ENCODE measurements at places on chromosomes 5 and 9.
A peak's percentile ranks its signal among the peaks of the same experiment; 100 is the strongest.

GRCh38 chr9:110282018-110282738, 25.9 kb upstream of the TXN start:
- no peak for DNase-seq

- DNase-seq = no peak
These were observed 76.4 kb downstream of the BNC2 start for GRCh38 chr9:16794103-16794502.

DNA sequence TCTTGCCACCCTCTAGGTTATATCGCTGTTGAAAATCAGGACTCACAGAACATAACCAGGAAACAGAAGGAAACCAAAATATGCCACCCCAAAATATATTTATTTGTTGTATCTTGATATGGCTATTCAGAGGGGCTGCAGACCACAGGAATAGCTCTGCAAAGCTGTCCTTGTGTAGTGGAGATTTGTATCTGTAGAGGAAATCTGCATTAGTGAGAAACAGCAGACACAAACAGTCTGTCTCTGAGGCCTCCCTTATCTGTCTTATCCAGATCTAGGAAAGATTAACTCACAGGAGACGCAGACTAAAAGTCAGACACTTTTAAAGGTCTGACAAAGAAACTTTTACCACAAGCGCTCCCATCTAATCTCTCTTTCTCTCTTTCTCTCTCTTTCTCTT, 54.1 kb upstream of the CEMIP2 start:
- DNase-seq = no peak

DNA sequence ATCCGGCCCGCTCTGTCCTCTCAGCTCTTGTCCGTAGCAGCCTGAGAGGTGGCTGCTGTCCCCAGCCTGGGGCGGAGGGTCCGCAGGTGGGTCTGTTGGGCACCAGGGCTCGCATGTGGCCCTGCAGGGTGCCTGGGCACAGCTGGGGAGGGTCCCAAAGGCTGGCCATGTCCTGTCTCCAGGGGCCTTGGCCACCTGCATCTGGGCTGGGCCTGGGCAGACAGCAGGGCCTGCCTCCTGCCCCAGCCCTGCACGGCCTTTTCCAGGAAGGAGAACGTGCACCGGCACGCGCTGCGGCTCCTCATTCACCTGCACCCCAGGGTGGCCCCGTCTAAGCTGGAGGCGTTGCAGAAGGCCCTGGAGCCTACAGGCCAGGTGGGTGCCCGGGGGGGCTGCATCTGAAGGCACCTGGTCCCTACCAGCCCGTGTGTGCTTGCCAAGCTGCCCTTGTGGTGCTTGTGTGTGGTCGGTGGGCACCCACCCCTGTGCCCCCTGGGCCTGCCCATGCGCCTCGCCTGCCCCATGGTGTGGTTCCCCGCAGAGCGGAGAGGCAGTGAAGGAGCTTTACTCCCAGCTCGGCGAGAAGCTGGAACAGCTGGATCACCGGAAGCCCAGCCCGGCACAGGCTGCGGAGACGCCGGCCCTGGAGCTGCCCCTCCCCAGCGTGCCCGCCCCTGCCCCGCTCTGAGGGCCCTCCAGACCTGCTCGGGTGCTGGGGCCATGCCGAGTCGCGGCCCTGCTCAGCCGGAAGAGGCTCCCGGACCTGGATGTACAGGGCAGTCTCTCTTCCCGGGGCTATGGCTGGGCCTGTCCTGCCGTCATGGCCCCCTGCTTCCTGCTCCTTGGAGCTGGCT, 5.1 kb upstream of the TOR4A start:
- DNase-seq = no peak

- DNase-seq = no peak
These were observed 133.7 kb downstream of the NMUR2 start for GRCh38 chr5:152271420-152271819.

DNA sequence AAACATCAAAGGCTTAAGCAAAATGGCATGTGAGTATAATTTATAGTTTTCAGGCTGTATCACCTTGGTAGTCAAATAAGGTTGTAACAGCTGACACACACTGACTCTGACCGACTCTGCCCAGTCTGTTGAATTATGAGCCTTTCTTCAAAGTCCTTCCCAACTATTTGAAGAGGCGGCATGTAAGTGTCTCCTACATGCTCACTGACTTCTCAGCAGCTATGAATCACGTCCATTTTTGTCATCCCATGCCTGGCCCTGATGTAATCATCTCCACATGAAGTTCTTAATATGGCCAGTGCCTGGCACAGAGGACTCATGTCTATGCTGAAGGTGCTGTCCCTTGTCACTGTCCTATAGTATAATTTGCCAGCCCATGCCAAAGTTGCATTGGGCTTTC, 5.1 kb upstream of the PTBP3 start:
- no peak for DNase-seq

DNA sequence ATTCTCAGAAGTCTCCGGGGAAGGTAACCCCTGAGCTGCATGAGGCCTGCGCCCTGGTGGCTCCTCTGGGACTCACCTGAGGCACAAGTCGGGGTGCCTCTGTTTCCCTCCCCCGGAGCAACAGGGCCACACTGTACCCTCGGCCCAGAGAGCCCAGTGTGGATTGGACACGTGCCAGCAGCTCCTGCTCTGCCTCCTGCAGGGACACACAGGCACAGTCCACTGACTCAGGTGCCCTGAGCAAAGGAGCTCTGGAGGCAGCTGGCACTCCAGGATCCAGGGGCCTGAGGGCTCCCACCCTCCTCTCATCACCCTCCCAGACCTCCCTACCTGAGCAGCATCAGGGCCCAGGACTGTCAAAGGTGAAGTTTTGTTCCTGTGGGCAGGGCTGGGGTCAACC, 29.5 kb downstream of the SLC35A4 start:
- no peak for DNase-seq

- no peak for DNase-seq
These were observed 169.3 kb downstream of the INSYN2B start for GRCh38 chr5:169811023-169811422.

DNA sequence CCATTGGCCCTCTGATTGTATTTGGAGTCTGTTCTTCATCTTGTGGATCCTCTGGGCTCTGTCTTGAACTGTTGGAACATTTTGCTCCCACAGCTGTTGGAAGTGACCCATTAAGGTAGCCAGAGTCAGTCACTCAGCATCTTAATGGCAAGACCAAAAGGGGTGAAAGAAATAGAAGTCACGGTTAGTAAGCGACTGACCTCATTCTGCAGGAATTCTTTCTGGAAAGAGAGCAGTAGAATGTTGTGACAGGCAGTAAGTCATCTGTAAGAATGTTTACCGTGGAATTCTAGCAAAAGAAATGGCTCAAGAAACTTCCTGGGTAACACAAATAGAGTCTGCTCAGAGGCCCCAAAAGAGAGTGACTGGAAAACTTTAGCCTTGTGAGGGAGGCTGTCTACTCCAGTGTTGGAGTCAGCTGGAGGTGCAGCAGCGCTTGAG, 28.6 kb upstream of the TNC start:
- DNase-seq = no peak

DNA sequence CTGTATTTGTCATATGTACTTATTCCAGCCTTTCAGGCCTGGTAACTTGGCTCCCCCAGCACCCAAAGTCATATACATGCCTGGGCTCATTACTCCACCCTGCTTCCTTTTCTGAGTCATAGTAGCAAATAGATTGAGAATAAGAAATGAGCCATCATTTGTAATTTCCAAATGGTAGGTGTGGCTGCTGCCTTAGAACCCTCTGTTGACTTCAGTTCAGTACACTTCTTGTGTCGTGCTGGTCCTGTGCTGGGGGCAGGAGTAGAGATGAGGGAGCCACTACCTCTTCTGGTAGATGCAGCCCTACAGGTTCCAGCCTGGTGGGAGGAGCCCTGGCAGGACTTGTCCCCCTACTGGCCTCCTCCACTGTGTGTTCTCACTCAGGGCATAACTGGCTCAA, 11.1 kb downstream of the GM2A start:
- DNase-seq = no peak

GRCh38 chr5:6469836-6470235, 21.2 kb downstream of the UBE2QL1 start:
- DNase-seq = no peak

DNA sequence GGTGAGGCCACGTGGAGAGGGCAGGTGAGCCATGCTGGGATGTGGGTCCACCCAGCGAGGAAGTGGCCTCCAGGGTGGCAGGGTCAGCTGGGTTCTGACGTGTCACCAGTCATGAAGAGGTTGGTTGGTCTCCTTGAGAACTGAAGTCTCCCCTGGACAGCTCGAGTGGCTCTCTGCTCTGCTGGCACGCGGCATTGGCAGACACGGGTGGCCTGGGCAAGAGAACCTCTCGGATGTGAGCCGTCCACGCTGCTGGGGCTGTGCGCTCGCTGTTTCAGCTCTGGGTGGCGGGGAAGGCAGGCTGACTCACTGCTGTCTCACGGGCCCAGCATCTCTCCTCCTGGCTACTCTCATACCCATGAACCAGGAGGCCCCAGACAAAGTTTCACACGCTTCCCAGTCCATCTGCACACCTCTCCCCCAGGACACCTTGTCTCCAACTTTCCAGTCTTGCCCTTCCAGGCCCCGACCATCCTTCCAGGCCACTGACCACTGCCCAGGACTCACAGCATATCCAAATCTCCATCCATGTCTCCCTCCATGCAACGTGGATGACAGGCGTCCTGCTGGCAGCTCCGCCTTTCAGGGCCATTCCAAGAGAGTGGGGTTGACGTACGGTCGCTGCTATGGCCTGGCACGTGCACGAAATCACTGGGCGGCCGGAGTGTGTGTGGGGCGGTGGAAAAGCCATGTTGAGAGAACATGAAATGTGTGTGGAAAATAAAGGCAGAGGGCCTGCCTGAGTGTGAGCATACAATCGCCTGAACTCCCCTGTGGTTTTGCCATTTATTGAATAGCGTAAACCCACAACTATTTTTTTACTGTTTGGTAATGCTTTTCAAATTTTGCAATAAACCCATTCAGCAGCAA, 145.0 kb upstream of the COL5A1 start:
- DNase-seq = no peak

GRCh38 chr9:89274838-89275237, 36.2 kb upstream of the CKS2 start:
- no peak for DNase-seq

- no peak for DNase-seq
These were observed 65.3 kb upstream of the MYO10 start for GRCh38 chr5:17001428-17001827.

DNA sequence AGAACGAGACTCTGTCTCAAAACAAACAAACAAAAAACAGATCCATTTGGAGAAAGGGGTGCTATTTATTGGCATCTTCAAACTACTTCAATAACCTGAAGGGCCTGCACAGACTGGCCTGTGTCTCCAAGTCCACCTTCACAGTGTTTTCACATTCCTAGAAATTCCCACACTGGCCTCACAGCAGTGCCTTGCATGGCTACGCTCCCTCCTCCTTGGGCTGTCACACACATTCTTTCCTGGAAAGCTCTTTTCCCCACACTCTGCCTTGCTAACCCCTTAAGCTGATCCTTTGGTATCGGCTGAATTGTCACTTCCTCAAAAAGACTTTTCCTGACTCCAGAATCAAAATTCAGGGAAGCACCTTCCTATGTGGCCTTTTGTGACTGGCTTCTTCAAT, 19.8 kb downstream of the FAM151B start:
- no peak for DNase-seq

DNA sequence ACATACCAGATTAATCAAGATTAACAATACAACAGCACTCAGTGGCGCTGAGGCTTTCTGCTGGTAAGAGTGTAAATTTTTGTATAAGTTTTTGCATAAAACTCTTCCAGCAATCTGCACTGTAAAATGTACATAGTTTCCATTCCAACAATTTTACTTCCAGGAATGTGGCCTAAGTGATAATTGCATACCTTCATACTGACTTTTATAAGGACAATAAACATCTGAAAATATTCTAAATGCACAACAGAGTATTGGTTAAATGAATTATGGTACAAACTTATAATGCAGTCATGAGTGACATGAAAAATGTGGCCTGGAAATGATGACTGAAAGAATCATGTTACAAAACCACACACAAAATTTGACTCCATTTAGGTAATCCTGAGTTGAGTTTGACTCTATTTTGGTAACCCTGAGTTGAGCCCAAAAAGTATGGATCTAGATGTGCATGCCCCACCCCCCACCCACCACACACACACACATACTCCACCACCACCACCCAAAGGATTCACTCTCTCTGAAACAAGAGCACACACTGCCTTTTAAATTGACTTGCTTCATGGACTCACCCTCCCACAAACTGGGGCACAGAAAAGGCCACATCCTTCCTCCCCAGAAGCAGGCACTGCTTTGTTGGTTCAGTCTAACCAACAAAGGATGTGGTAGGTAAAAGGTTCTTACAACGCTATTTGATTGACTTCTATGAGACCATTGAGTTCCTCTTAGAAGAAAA, 137.6 kb downstream of the SUSD1 start:
- peak; percentile 19 for DNase-seq

GRCh38 chr5:73694089-73694488, 68.1 kb downstream of the ARHGEF28 start:
- no peak for DNase-seq

- no peak for DNase-seq
These were observed 488.3 kb downstream of the KDM4C start for GRCh38 chr9:7245976-7246580.

DNA sequence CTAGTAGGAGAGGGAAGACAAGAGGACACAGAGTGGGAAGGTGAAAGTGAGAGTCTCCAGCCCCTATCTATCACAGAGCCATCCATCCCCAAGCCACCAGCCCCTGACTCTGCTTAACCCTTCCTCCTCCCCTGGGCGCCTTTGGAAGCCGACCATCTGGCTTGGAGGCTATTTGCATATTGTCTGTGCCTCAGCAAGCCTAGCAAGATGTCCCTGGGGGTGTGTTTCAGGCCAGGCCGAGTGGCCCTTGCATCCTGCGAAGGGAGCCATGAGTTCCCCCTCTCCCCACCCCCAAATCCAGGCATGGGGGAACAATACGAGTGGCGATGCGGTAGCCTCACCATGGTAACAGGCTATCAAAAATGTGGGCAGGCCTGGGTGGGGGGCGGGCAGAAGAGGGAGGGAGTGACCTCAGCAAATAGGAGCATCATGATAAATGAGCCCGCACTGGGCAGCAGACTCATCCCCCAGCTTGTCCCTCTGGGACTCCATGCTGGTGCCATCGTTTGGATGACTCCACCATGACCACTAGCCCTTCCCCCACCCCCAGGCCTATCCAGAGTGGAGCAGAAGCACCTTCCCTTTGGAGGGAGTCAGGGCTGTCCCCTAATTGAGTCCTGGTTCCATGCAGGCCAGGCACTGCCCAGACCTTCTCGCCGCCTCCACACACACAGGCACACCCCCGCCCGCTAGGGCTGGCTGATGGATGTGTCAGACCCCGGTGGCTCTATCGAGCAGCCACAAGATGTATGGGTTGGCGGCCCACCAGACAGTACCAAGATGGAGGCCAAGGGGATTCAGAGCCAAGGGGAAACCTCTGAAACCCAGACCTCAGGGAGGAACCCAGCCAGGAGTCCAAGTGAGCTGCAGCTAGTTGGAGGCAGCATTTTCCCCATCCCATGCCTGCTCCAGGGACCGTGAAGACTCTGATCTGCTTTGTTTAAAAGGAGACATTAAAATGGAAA, 14.6 kb downstream of the URM1 start:
- DNase-seq = no peak
